ENCODE measurements at places on chromosomes 11 and 22.
A peak's percentile ranks its signal among the peaks of the same experiment; 100 is the strongest.

DNA sequence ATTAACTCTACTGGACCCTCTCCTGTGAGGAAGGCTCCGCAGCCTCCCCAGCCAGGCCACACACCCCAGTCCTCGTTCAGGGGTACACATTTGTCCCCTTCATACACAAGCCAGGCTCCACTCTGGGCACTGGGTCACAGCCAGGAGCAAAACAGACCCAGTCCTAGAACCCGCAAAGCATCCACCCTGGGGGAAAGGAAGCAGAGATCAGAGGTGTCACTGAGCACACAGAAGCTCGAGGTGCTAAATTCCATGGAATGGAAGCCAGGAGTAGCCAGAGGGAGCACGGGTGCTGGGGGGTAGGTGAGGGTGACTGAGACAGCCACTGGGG lies 43.6 kb upstream of the TH start:
- DNase-seq: no peak

DNA sequence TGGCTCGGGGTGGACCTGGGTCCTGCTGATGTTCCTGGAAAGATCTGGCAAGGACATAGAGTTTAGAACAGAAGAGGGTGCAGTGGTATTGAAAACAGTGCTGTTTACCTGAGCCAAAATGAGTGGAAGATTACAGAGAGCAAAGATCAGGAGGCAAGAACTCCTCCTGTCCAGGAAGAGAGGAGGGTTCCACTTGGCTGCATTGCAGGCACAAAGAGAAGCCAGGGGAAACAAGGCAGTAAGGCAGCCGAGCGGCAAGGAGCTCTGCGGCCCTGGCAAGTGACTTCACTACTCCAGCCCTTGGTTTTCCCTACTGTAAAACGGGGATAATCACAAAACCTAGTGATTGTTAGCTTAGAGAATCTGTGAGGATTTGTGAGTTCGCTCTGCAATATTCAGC lies 3.7 kb upstream of the PACSIN2 start:
- no peak for DNase-seq

- DNase-seq: no peak
Observed at GRCh38 chr11:72162891-72163492, 27.5 kb downstream of the FOLR3 start.

- no peak for DNase-seq
Observed at GRCh38 chr11:44610186-44610955, 44.9 kb downstream of the CD82 start.

- no peak for DNase-seq
Observed at GRCh38 chr22:29693671-29694070, 26.1 kb upstream of the CABP7 start.

GRCh38 chr22:49964136-49965090 lies 3.8 kb downstream of the PIM3 start:
- DNase-seq: no peak

- no peak for DNase-seq
Observed at GRCh38 chr11:35165423-35166368, 26.7 kb downstream of the CD44 start.

GRCh38 chr11:37914859-37915258 lies 1316.8 kb upstream of the RAG2 start:
- no peak for DNase-seq

DNA sequence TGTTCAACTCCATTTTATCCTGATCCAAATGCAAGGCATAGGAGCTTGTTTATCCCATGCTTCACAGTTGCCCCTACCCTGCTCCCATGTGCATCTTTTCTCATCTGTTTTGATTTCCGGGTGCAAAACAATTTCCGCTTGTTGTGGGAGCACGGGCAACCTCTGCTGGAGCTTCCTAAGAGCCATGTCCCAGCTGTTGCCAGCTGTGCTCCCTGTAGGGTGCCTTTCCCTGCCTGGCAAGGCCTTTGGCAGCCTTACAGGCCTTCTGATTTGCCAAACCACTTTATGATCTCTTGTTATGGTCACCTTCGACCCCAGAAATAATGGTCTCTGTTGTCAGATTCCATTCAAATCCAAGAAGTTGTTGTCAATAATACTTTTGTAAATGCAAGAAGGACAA lies 1038.5 kb downstream of the OPCML start:
- DNase-seq: no peak

GRCh38 chr11:69010964-69011623 lies 2.0 kb downstream of the MRGPRF start:
- DNase-seq: peak; percentile 87

GRCh38 chr11:72996959-72997358 lies 145.2 kb downstream of the FCHSD2 start:
- DNase-seq: no peak

GRCh38 chr11:130260742-130261141 lies 54.0 kb downstream of the ZBTB44 start:
- DNase-seq: no peak

DNA sequence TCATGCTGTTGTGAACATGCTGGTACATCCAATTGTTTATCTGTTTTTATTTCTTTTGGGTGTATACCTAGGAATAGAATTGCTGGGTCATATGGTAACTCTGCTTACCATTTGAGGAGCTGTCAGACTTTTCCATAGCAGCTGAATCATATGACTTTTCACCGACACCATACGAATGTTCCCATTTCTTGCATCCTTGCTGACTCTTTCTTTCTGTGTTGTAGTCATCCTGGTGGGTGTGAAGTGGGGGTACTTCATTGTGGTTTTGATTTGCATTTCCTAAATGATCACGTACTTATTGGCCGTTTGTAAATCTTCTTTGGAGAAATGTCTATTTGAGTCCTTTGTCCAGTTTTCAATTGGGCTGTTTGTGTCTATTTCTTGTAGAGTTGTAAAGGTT lies 26.5 kb downstream of the ATXN10 start:
- no peak for DNase-seq

DNA sequence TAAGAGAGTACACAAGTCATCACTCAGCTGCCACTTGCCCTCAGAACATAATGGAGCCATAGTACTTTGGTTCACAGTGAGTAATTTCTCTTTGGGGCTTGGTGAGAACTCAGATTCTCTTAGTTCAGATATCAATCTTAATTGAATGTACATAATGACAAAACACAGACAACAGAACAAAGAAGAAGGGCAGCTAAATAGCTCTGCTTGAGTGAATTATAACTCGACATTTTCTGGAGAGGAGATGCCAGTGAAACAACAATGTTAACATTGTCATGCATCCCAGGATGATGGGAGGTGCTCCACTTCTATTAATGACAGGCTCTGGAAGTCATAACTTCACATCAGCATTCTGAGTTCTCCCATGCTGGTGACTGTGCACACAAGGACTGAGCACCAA lies 508.1 kb downstream of the TMEM135 start:
- no peak for DNase-seq

GRCh38 chr11:34755671-34756070 lies 134.8 kb downstream of the EHF start:
- DNase-seq: no peak

GRCh38 chr22:45903355-45904135 lies 73.4 kb downstream of the WNT7B start:
- DNase-seq: peak; percentile 51

DNA sequence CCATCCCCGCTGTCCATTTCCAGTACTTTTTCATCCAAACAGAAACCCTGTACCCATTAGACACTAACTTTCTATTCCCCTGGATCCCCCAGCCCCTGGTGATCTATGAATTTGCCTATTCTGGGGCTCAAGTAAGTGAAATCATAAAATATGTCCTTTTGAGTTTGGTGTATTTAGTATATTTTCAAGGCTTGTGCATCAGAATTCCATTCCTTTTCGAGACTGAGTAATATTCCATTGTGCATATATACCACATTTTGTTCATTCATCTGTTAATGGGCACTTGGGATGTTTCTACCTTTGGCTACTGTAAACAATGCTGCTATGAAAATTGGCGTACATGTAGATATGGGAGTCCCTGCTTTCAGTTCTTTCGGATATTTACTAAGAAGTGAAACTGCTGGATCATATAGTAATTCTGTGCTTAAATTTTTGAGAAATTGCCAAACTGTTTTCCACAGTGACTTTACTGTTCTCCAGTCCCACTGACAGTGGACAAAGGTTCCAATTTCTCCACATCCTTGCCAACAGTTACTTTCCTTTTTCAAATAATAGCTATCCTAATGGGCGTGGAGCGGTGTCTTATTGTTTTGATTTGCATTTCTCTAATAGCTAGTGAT lies 16.1 kb downstream of the APLP2 start:
- no peak for DNase-seq

DNA sequence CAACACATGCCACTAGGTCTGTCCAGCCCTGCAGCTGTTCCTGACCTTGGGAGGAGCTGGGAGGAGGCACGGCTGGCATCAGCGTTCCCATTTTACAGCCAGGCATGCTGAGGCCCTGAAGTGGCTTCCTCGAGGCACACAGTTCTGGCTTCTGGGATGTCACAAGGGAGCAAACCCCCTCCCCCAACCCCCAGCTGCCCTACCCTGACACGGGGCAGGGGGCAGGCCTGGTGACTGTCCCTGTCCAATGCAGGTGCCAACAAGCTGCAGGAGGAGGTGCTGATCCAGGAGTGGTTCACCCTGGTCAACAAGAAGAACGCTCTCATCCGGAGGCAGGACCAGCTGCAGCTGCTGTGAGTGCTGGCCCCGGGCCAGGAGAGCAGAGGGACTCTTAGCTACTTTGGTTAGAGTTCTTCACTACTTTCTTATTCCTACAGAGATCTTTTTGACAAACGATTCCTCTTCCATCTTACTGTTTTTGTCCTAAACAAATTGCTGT lies 5.3 kb downstream of the KCNK7 start:
- no peak for DNase-seq

DNA sequence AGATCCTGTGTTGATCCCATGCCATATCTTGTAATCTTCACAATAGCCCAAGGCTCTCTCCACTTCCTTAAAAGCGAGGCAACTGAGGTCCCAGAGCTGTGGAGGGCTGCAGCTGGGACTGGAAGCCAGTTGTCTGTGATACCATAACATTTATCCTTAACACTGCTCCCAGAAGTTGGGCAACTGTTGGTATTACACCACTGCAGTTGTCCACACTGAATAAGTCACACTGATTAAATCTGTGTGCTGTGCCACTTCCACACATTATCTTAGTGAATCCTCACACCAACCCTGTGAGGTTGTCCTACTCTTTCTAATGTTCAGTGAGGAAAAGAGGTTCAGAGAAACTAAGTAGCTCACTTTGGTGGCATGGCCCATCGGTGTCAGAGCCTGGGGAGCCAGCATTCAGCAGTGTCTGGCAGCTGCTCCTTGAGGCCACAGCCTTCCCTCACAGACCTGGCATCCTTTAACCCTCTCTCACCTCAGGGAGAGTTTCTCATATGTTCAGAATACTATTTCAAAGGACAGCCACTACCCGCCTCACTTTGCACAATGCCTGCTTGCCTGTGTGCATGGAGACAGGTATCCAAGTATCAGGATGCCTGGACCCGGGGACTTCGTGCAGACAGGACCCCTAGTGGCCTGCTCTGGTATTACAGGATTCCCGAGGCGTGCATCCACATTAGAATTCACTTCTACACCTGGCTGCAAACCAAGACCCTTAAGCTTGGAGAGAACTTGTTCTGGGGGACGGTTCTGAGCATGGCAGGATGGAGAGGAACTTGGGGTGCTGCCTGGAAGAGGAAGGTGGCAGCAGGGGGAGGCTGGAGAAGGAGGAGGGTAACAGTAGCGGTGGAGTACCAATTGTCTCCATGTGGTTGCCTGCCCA lies 221.9 kb upstream of the TBCEL start:
- DNase-seq: no peak

DNA sequence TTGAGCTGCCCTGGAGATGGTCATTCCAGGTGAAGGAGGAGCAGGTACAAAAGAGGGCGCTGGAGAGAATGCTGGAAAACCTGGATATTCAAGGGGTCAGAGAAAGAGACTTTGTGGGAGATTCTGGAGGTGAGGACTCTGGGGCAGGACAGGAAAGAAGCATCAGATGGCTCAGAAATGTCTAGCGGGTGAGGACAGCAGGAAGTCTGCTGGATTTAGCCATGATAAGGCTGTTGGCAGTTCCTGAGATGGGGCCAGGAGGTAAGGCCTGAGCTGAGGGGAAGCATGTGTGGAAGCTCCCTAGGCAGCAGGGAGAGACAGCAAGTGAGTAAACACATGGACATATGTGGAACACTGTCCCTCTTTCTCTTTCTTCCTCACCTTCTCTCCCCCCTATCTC lies 1.5 kb downstream of the UPB1 start:
- DNase-seq: no peak

DNA sequence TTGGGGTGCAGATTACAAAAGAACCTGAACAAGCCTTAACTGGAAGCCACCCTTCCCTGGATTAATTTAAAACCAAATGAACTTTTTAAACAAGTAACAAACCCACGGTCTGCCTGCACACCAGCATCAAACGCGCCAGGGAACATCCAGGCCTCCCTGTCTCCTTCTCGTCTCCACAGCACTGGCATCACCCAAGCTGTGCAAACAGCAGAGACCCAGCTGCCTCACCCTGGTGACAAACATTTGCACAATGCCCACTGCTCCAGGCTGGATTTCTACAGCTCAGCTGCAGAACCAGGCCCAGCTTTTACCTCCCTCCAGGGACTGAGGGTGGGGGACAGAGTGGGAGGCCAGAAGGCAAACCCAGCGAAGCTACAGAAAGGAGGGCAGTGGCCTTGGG lies 7.0 kb downstream of the RPL3 start:
- no peak for DNase-seq

GRCh38 chr11:124465368-124465767 lies 19.9 kb upstream of the OR8B8 start:
- no peak for DNase-seq

- no peak for DNase-seq
Observed at GRCh38 chr11:45288339-45288738, 2.2 kb upstream of the SYT13 start.

GRCh38 chr22:18042685-18043084 lies 18.3 kb upstream of the MICAL3 start:
- no peak for DNase-seq

- DNase-seq: no peak
Observed at GRCh38 chr11:130031945-130032344, 29.3 kb upstream of the PRDM10 start.

GRCh38 chr11:80748207-80748925 lies 1307.5 kb upstream of the TENM4 start:
- no peak for DNase-seq

DNA sequence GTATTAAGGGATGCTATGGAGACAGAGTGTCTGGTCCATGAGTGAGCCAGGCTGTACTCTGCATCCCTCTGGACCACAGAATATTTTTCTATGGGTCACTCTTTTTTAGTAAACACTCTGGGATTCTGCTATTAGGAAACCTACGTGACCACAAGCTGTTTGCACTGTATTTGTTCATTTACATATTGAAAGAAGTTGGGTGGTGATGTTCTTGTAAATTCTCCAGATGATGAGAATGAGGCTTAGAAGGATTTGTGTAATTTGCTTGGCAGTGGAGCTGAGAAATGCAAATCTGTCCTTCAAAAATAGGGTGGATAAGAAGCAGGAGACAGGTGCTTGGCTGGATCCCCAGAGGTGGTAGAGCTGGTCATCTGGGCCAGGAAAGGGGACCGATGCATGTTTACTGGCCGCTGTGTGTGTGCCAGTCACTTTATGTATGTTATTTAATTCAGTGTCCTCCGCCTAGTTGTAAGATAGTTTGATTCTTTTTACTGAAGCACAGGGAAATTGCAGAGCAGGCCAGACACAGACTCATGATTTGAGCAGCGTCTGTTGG lies 63.7 kb upstream of the HEPHL1 start:
- DNase-seq: no peak

GRCh38 chr11:12190511-12190910 lies 80.1 kb downstream of the MICAL2 start:
- no peak for DNase-seq

- DNase-seq: no peak
Observed at GRCh38 chr22:50258361-50259292, 2.9 kb downstream of the MAPK12 start.

GRCh38 chr22:46054091-46055073 lies 77.4 kb upstream of the WNT7B start:
- no peak for DNase-seq

Data from amniotic stem cell (primary cell).